Calu3 (cell line): ENCODE measurements at places on chromosomes 11 and 22. TPM values are rescaled to one million over a fixed set of nuclear protein-coding genes. Genes with fewer than 3 reads are reported as not detected.

- peaks cover 38% of the 10 kb centered on the region for H3K4me1 ChIP-seq
- H3K27ac ChIP-seq = peak overlapping the region; percentile 68
- DNase-seq = no peak
- H3K4me3 ChIP-seq = peak overlapping the region; percentile 73
Observed at GRCh38 chr11:1307998-1308742, 1.3 kb downstream of the TOLLIP start.

DNA sequence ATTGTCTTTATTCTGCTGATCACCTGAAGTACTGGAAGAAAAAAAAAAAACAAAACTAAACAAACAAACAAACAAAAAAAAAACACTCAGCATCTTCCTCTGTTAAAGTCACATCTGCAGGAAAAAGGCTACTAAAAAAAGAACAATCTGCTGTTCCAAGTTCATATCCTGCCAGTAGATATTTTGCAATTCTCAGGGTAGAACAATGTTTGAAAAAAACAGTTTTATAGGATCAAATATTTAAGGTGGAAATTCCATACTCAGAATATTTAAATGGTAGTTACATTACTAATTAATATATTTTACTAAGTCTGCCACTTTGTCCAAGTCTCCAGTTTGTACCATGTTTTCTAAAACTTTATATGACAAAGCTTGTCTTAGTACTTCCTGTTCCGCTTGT lies 175.2 kb downstream of the SBF2 start:
- peaks cover 19% of the 10 kb centered on the region for H3K4me1 ChIP-seq
- no peaks in the 10 kb centered on the region for H3K36me3 ChIP-seq
- no peak overlapping the region for H3K4me3 ChIP-seq
- no peak overlapping the region for H3K27ac ChIP-seq
- DNase-seq = no peak

Gene GLYAT
- not detected in 2 replicates for total RNA-seq

DNA sequence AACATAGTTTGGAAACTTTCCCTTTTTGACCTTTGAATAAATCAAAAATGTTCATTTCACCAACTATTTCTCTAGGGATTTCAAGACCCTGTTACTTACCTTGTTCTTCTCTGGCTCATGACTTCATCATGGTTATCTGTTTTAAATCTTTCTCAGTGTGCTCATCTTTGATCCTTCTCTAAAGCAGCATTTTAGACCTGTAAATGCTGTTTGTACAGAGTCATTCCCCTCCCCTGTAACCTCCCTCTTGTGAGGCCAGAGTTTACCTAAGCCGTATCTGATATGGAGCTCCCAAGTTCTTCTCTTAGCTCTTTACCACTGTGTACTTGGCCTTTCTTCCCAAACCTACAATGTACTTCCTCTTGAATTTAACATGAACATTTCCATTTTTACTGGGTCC lies 56.0 kb downstream of the ACER3 start:
- H3K27me3 ChIP-seq = no peaks in the 10 kb centered on the region
- no peak for DNase-seq
- H3K4me1 ChIP-seq = no peaks in the 10 kb centered on the region
- no peaks in the 10 kb centered on the region for H3K36me3 ChIP-seq

DNA sequence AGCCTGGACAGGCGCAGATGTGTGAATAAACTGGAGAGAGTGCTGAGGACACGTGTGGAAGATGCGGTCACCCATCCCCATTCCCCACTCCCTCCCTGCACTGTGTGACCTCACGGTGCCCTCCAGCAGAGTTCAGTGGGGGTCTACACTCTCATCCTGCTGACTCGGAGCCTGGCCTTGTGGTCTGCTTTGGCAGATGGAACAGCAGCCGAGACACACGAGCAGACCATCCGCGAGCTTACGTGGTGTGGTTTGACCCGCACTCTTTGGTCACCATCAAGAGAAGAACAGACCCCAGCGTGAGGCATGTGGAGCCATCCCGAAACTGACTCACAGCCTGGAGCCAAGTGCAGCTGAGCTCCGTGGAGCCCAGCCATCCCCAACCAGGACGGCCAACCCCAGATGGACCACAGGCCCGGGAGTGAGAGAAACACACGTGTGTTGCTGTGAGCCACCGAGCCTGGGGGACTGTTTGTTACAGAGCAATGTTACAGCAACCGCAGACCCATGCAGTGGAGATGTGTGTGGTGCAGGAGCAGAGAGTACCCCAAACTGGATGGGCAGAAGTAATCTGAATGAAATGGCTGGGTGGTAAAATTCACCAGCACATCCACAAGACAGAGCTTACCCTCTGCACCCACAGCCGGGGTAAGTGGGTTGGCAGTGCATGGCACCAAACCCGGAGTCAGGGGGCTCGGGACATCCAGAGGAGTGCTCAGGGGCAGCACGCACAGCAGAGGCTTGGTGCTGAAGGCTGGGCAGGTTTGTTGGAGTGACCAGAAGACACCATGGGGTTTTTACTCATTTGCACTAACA lies 90.7 kb downstream of the RTL6 start:
- no peak overlapping the region for H3K4me3 ChIP-seq
- no peak overlapping the region for H3K27ac ChIP-seq
- H3K27me3 ChIP-seq = peaks cover 87% of the 10 kb centered on the region
- no peak for DNase-seq

GRCh38 chr22:25651332-25652085 lies 87.0 kb downstream of the GRK3 start:
- H3K36me3 ChIP-seq = no peaks in the 10 kb centered on the region
- H3K27ac ChIP-seq = no peak overlapping the region
- no peak overlapping the region for H3K4me3 ChIP-seq
- no peaks in the 10 kb centered on the region for H3K27me3 ChIP-seq

Gene SCARF2
- 0.68 and 0.81 TPM in 2 replicates for total RNA-seq

Gene OR5B21
- total RNA-seq = not detected in 2 replicates

Gene BARX2
- total RNA-seq = 41.6 and 42.9 TPM in 2 replicates

- peaks cover 3% of the 10 kb centered on the region for H3K36me3 ChIP-seq
- peaks cover 67% of the 10 kb centered on the region for H3K27me3 ChIP-seq
- H3K4me1 ChIP-seq = no peaks in the 10 kb centered on the region
- DNase-seq = no peak
- no peak overlapping the region for H3K27ac ChIP-seq
- H3K4me3 ChIP-seq = no peak overlapping the region
Observed at GRCh38 chr11:2721210-2721916, 21.6 kb upstream of the KCNQ1OT1 start.

Gene NXPE1
- not detected in 2 replicates for total RNA-seq

DNA sequence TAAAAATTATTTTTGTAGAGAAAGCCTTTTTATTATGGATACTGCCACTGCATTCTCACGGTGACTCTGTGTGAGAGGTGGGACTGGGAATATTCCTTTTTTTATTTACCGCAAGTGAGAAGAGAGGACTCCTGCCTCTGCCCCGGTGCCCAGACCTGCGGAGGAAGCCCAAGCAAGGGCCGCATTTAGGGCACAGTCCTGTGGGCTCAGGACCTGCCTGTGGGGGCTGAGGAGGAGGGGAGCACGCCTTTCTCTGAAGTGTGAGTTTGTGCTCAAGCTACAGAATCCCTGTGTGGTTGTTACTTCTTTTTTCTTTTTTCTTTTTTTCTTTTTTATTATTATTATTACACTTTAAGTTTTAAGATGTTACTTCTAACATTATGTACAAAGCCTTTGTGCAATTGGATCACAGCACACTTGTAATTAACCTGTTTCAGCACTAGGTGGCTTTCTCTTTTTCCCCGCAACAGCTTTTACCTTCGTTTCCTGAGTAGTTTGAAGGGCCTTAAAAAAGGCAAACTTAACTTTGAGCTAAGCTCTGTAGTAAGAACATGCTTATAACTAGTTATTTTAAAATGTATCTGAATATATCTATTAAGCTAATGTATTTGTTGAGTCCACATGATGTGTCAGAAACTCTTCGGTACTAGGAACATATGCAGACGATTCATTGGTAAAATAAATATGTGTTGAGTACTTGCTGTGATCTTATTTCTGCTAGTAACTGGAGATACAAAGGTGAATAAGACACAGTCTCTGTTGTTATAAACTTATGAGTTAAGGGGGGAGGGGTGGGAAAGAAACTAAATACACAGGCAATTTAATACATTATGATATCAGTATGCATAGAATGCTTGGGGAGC lies 18.3 kb downstream of the AMOTL1 start:
- no peaks in the 10 kb centered on the region for H3K36me3 ChIP-seq
- H3K27me3 ChIP-seq = no peaks in the 10 kb centered on the region
- peak; percentile 23 for DNase-seq

Gene CFAP68
- total RNA-seq = 28.1 and 29.8 TPM in 2 replicates

GRCh38 chr11:118006153-118006534 lies 19.9 kb downstream of the IL10RA start:
- H3K36me3 ChIP-seq = no peaks in the 10 kb centered on the region
- H3K4me1 ChIP-seq = no peaks in the 10 kb centered on the region
- H3K27ac ChIP-seq = no peak overlapping the region
- H3K27me3 ChIP-seq = peaks cover 52% of the 10 kb centered on the region
- no peak for DNase-seq

Gene PRPF19
- total RNA-seq = 128 and 129 TPM in 2 replicates

GRCh38 chr11:23606191-23606590 lies 745.9 kb upstream of the CCDC179 start:
- no peak overlapping the region for H3K27ac ChIP-seq
- no peak for DNase-seq
- no peaks in the 10 kb centered on the region for H3K36me3 ChIP-seq
- no peaks in the 10 kb centered on the region for H3K27me3 ChIP-seq

Gene OR51B4
- total RNA-seq = not detected in 2 replicates
